NCI-H82 (cell line): ENCODE measurements at places on chromosomes 11 and 22.

- no peak for DNase-seq
Observed at GRCh38 chr22:42416671-42417230, 15.5 kb downstream of the NFAM1 start.

GRCh38 chr11:14288189-14288935 is 70.6 kb downstream of the RRAS2 start:
- DNase-seq, result no peak

DNA sequence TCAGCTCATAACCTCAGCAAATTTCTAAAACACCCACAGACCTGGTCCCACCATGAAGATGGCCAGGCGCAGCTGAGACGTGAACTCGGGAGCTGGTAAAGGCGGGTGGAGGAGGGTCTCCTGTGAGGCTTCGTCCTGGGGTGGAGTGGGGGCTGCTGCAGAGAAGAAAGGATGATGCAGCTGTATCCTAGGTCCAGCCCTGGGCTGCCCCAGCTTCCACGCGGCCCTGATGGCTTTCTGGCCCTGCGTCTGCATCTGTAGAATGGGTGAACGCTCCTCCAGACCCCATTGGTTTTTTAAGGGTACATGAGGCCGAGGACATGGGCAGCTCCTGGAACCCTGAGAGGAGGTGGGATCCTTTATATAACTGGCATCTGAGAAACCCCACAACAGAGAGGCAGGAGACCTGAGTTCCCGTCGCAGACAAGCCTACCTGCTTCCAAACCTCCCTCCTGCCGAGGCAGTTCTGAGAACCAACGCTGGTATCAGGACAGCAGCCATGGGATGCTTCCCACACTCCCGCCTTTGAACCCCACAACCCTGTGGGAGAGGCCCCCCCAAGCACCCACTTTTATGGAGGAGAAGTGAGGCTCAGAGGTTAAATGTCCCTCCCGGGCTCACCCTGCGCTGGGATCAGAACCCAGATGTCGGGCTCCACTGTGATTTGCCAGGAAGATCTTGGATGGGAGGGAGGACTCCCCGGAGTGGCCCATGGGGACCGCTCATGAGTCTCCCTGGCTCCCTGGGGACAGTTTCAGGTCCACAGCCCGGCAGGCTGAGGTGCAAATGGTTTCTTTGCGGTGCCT is 55.2 kb upstream of the FGF3 start:
- DNase-seq, result no peak

DNA sequence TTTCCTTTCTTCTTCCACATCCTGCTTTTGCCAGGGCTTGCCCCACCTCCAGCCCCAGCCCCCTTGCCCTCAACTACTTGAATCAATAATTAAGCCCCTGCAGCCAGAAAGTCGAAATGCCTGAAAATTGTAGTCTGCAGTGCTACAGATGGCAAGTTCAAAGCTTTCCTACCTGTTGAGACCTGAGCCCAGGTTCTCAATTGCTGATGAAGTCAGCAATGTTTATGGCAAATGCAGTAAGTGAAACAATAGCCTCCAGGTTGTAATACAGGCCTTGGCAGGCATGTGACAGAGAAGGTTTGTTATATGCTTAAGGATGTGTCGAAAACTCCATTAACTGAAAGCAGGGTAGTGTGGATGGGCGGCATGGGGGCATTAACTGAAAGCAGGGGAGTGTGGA is 181.1 kb upstream of the SESN3 start:
- DNase-seq, result no peak

- DNase-seq, result peak; percentile 89
Observed at GRCh38 chr22:23085785-23086184, 15.5 kb downstream of the GNAZ start.

GRCh38 chr22:32796865-32797573 is 4.5 kb upstream of the TIMP3 start:
- DNase-seq, result peak; percentile 94
